ENCODE measurements at places on chromosomes 4 and X.

DNA sequence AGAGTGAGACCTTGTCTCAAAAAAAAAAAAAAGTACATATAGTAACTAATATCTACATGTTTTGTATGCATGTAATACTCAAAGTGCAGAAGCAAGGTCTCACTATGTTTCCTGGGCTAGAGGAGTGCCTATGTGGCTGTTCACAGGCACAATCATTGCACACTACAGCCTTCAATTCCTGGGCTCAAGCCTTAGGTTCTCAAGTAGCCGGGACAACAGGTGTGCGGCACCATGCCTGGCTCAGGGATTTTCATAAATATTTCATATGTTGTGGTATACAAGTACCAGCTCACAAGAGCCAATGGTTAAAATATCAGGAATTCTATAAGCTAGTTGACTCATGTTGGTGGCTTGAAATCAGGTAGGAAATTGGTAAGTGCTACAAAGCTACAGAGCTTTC is 94.8 kb downstream of the LARP7 start:
- no peak for DNase-seq

- no peak for DNase-seq
These were observed 228.1 kb downstream of the THOC2 start for GRCh38 chrX:123504630-123505270.

DNA sequence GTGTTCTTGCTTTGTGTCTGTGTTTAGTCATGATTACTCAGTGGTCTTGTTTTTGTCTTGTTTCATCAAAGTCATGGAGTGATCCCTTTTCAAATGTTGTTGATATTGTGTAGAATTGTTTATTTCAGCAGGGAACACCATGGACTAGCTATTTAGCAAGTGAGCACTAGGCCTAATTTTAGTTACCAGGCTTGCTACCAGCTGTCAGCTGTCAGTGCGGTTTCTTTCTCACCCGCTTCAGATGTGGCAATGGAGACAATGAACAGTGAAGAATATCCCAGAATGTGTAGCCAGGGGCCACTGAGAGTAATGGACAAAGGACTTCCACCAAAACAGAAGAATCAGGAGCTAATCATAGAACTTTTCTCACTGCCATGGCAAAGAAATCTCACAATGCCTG is 432.8 kb upstream of the FMR1 start:
- no peak for DNase-seq

- peak; percentile 13 for DNase-seq
These were observed at the start of gene SLC16A2 for GRCh38 chrX:74421036-74421739. SLC16A2 (plus strand) TSS chrX:74421493; CDS start chrX:74421638, 145 bp downstream.

DNA sequence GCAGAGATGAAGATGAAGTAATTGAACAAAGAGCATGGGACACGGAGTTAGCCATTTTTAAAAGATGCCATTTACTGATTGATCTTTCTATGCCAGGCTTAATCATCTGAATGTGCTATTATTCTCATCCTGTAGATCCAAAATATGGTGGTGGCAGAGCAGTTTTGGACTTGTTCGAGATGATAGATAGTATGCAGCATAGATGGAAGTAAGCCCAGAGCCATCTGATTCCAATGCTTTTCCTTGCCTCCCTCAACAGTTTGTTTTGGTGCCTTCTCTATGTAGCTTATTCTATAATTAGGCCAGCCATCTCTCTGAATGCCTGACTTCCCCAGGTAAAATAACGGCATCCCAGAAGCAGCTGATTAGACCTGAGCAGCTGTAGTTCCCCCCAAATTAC is 152.6 kb upstream of the CLNK start:
- DNase-seq: no peak

DNA sequence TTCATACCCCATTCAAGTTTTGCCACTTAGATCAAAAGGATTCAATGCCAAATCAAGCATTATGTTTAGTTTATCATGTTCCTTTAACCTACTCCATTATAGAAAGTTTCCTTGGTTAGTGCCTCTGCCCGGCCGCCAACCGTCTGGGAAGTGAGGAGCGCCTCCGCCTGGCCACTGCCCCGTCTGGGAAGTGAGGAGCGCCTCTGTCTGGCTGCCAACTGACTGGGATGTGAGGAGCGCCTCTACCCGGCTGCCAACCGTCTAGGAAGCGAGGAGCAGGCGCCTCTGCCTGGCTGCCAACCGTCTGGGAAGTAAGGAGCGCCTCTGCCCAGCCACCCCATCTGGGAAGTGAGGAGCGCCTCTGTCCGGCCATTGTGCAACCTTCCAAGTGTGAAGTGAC is 36.3 kb upstream of the PDGFRA start:
- no peak for DNase-seq

DNA sequence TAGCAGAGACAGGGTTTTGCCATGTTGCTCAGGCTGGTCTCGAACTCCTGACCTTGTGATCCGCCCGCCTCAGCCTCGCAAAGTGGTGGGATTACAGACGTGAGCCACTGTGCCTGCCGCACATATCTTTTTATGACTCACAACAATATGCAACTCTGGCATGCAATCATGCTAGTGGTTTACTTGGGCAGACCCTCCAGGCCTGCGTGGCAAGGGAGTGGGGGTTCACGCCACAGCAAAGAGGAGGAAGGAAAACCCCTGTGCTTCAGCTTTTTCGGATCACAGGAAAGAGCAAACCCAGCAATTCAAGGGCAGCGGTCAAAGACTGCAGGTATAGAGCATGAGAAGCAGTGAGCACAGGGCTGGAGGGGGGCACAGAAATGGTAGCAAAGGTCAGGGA is 48.3 kb upstream of the CD99 start:
- no peak for DNase-seq

DNA sequence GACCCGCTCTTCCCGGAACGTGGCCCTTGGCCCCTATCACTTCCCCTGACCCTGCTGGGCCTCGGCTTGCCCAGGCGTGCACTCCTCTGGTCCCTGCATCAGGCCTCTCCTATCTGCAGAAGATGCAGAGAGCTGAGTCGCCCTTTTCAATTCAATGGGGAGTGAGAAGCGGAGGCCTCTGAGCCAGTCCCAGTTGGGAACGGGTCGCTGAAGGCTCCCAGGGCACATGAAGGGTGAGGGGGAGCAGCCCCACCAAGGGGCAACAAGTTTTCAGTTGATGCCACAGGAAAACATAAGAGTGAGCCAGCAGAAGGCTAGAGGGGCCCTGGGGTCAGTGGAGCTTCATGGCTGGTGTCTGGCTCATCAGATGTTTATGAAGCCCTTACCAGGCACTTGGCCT is 17.1 kb downstream of the PSAPL1 start:
- DNase-seq: no peak

- DNase-seq: no peak
These were observed 413.6 kb downstream of the AFF2 start for GRCh38 chrX:148913971-148914370.

DNA sequence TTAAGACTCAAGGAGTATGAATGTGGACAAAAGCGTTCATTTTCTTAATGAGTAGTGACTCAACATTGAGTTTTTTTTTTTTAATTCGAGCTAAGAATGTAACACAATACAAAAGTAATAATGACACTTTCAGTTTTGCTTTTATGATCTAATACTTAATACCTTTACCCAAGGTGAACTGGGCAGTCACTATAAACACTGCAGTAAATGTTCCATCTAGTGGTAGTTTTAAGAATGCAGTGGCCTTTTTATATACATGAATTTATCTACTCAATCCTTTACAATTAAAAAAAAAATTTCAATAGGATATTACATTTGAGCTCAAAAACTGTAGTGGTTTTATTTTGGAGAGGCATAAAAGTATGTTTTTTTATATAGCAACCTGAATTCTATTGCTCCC is 33.9 kb downstream of the PDK3 start:
- DNase-seq: peak; percentile 34

- no peak for DNase-seq
These were observed 25.6 kb upstream of the FRAS1 start for GRCh38 chr4:78031417-78031950.

GRCh38 chrX:21479695-21480270 is 105.6 kb downstream of the CNKSR2 start:
- DNase-seq: peak; percentile 46

- DNase-seq: no peak
These were observed 6.2 kb upstream of the ZBTB33 start for GRCh38 chrX:120244395-120244734.

DNA sequence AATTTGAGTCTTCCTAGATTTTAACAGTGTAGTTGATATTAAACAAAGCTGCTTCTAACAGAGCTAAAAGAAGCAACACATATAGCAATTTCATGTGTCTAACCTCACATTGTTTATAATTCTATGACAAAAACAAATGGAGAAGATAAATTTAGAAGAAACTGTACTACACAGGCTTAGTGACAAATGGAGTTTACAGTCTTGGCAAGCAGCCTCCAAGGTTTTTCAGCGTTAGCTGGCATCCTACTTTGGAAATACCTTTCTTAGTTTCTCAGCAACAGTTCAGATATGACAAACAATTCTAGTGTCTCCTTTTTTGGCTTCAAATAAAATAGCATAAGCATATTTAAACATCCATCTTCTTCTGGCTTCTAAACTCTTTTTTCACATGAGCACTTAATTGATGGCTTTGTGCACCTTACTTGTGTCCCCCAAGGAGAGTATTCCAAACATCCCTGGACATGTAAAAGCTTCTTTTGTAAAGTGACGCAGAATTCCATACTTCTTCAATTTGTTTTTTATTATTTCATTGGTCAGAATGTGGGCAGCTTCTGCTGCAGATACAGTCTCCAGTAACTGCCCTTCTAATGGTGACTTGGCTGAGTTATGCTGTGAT is 249.8 kb downstream of the ANTXR2 start:
- no peak for DNase-seq

- DNase-seq: no peak
These were observed 942.3 kb upstream of the PRKX start for GRCh38 chrX:4655743-4656142.

DNA sequence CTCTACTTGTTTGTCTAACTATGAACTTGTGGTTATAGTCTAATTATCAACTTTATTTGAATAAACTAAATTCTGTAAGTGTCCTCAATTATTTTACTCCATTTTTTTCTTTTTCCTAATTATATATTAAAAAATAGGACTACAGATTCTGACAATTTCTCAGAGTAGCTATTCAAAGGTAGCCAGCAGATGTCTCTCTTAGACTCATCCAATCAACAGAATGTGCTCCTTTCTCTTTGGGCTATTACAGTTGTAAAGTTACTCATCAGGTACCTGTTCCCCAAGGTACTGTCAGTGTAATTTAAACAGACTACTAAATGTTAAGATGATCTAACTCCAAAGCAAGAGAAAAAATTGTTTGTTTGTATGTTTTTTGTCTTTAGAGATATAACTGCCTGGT is 248.6 kb downstream of the PCDH18 start:
- DNase-seq: no peak

- DNase-seq: no peak
These were observed 279.5 kb upstream of the TAPT1 start for GRCh38 chr4:16505726-16506125.

DNA sequence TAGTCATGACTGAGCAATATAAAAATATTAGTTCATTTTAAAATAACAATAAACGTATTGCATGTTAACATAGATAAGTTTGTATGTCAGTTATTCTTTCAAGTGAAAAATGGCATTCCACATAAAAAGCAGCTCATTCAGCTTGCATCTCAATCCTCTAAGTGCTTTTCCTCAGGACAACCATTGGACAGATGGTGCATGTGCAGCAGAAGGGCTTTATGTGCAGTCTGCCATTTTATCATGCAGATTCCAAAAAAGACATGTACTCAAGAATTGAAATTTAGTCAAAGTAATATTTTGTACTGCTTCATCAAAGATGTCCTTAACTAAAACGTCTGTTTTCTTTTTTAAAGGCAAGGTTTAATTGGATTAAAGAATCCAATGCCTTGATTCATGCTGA is 93.4 kb downstream of the RS1 start:
- no peak for DNase-seq

- DNase-seq: no peak
These were observed 41.7 kb upstream of the NKX1-1 start for GRCh38 chr4:1447676-1448588.

- DNase-seq: no peak
These were observed 545.7 kb upstream of the PABPC4L start for GRCh38 chr4:134747108-134747805.

DNA sequence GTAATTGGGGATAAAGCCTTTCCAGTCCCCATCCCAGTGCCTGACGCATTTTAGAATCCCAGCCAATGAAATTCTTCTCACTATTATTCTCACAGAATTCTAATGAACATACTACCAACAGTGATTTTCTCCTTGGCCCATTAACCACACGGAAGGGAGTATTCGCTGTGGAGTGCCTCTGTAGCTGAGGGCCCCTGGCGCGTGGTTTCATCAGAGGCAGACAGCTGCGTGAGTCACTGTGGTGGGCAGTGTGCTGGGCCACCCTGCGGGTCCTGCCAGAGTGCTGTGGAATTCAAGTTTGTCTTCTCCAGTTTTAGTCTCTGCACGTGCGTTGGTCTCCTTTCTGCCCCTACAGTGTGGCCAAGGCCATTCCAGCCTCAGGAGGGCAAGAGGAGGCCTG is 335.4 kb upstream of the FAT1 start:
- no peak for DNase-seq

GRCh38 chr4:23068287-23068686 is 375.6 kb downstream of the GBA3 start:
- no peak for DNase-seq

DNA sequence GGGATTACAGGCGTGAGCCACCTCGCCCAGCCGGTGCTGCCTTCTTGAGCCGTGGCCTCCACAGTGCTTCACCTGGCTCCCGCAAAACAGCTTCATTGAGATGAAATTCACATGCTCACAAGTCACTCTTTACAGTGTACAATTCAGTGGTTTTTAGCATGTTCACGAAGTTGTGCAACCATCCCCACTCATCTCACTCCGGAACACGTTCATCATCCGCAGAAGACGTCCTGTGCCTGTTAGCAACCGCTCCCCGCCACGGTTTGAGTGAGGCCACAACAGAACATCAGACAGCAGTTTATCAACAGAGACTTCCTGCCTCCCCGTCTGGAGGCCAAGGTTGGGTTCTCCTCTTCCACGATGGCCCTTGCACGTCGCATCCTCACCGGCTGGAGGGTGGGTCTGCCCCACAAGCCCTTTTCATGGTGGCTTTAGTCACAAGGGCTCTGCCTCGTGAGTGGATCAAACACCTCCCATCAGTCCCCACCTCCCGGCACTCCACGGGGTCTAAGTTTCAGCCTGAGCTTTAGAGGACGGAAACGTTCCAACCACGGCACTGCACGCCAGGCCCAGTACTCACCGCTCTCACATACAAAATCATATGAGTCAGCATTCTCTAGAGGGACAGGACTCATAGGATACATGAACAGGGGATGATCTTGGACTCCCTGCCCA is 29.6 kb upstream of the SPON2 start:
- peak; percentile 95 for DNase-seq

- DNase-seq: no peak
These were observed 7.0 kb downstream of the PALLD start for GRCh38 chr4:168503652-168504362.

DNA sequence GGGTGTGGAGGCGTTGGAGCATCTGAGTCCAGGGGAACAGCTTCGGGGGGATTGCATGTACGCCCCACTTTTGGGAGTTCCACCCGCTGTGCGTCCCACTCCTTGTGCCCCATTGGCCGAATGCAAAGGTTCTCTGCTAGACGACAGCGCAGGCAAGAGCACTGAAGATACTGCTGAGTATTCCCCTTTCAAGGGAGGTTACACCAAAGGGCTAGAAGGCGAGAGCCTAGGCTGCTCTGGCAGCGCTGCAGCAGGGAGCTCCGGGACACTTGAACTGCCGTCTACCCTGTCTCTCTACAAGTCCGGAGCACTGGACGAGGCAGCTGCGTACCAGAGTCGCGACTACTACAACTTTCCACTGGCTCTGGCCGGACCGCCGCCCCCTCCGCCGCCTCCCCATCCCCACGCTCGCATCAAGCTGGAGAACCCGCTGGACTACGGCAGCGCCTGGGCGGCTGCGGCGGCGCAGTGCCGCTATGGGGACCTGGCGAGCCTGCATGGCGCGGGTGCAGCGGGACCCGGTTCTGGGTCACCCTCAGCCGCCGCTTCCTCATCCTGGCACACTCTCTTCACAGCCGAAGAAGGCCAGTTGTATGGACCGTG is 2.2 kb downstream of the AR start:
- DNase-seq: no peak
